Skeletal muscle cell (primary cell): ENCODE measurements at places on chromosomes 4 and X.

DNA sequence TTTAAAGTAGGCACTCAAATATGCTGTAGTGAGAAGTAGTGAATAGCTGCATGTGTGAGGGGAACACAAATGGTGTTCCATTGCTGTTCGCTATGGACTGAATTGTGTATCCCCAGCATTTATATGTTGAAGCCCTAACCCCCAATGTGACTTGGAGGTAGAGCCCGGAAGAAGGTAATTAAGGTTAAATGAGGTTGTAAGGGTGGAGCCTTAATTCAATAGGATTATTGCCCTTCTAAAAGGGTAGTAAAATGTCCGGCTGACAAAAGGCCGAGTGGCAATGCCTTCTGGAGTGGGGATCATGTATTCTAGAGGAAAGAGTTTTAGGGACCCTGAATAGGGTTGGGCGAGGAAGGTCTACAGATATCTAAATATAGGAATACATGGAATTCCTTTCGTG, 168.9 kb upstream of the NUDT10 start:
- no peak for DNase-seq

DNA sequence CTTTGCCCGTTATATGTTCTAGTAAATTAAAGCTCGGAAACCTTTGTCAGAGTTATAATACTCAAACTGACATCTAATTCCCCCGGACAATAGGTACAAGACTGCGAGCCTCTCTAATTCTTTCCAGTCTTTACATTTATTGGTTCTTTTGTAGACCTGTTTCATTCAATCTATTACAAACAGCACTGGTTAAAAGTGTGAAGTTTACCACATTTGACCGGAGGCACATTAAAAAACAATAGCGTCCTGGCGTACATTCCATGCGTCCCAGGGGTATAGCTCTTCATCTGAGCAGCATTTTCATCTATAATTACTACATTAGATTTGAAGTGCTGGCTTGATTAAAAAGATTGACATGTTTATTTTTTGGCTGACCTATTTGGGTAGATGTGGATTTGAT, 49.9 kb upstream of the TENM3 start:
- DNase-seq, result no peak

GRCh38 chrX:108097380-108097779, 5.8 kb downstream of the ATG4A start:
- no peak for DNase-seq

DNA sequence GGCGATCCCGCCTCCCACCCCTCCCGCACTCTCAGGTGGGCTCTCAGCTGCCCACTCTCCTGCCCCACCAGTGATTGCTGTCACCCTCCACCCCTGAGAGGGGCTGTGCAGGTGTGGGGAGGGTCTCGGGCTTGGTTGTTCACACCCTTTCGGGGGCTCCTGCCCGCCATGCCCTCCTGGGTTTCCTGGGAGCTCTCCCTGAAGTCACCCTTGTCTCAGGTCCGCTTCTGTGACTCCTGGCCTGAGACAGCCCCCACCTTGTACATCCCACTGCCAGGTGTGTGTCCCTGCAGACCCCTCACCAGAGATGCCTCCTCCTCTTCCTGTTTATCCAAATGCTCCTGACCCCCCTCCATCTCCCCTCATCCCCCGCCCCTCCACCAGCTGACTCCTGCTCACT, 37.8 kb downstream of the ADRA2C start:
- DNase-seq, result no peak

- peak; percentile 34 for DNase-seq
These were observed 609 bp upstream of the SLC25A6 start for GRCh38 chrX:1392376-1393068.

- DNase-seq, result no peak
These were observed 39.3 kb downstream of the SYTL5 start for GRCh38 chrX:38045538-38046096.

DNA sequence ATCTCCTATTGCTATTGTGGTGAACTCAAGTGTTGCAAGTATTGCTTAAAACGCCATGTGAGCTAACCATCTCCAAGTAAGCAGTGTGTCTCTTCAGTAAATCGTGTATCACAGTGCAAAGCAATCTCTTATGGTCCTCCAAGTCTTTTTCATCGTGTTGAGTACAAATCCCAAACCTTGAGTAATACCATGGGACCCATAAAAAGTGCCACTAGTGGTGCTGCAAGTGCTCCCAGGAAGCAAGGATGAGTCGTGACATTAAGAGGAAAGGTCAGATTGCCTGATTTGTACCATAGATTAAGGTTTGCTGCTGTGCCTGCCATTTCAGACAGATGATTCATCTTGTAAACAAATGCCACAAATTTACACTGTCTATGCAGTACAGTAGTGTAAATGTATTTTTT, 66.9 kb upstream of the BMPR1B start:
- DNase-seq, result peak; percentile 35

- DNase-seq, result peak; percentile 85
These were observed 108.4 kb upstream of the ATXN3L start for GRCh38 chrX:13428053-13428786.

GRCh38 chr4:171876636-171877035, 63.4 kb downstream of the GALNTL6 start:
- DNase-seq, result no peak

- DNase-seq, result no peak
These were observed 271.6 kb upstream of the GALNT7 start for GRCh38 chr4:172897046-172897445.

- no peak for DNase-seq
These were observed 45.5 kb upstream of the HS3ST1 start for GRCh38 chr4:11474146-11474545.

- no peak for DNase-seq
These were observed 37.4 kb downstream of the DAPP1 start for GRCh38 chr4:99853999-99854398.

DNA sequence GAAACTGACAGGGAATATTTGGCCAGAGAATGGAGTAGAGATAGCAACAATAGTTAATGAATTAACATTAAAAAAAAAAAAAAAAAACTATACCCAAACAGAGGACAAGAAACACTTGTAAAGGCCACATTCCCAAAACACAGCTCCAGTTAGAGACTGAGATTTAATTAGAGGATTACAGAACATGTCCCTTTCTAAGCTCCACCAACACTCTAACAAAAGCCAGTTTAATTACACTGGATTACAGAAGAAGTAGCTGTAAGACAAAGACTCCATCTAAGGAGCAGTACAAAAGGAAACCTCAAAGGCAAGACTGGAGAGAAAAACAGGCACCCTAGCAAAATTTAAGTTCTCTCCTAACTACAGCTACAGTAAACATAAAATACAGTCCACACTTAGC, 1247.7 kb upstream of the AGA start:
- DNase-seq, result no peak

- no peak for DNase-seq
These were observed 49.2 kb downstream of the PRPS1 start for GRCh38 chrX:107677501-107677901.

DNA sequence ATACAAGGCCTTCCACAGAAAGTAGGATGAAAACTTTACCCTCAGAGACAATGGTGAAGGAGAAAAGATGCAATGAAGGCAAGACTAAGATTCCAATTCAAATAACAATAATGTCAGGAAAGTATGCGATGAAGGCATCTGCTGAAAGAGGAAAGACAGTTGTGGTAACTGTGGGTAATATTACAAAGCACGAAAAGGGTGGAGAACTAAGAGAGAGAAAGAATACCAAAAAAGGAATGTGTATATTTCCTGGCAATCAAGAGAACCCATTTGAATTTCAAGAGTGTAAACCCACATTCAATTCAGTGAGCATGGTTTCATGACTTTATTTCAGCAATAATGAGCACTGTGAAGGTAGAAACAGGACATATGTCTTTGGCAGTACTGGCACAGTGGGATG, 225.5 kb downstream of the PALLD start:
- DNase-seq, result no peak

DNA sequence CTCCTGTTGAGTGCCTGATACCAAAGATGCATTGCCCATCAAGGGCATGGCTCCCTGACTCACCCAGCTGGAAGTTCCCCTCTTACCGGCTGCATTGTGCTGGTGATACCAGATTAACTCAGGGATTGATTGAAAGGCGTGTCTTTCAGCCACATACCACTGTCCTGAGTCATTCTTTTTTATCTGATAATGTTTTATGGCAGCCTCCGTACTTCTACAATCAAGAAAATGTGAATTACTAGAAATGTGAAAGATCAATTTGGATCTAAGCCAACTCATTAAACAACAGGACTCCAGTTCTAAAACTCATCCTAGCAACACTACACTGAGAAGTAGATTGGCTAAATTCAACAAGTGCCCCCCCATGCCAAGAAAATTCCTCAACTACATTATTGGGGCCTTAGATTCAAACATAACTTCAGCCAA, 40.0 kb downstream of the TXK start:
- DNase-seq, result no peak

GRCh38 chr4:88107406-88108107, 50.9 kb downstream of the ABCG2 start:
- no peak for DNase-seq

DNA sequence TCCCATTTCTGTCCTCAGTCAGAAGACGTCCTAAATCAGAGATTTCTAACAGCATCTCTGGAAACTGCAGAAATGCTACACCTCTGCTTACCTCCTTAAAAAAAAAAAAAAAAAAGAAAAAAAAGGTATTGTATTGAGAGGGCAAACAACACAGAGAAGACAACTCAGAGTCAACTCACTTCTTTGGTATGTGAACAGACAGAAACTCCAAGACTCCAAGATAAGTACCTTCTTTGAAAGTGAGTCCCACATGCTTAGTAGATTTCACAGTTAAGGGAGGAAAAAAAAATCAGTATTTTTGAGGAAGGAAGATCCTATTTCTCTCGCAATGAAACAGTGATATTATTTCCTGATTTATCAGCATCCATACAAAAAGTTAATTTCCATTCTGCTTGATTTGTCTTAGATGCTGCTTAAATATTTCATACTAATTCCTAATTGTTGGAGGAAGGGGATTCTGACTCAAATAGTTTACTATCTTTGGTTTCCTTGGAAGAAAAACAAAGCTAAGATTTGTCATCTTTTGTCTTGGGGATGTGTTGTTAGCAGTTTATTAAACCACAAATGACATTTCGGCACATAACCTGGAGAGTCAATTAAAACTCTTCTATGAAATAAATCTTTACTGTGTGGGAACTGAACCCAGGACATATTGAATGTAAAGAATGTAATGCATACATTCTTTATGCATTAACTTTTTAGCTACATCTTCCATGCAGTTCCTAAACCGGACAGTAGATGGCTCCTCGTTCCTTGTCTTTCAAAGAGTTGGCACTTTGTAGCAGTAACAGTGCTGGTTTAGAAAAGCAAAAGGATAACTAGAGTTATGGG, 4.7 kb downstream of the RASGEF1B start:
- DNase-seq, result no peak
